Adipocyte (in vitro differentiated cells): ENCODE measurements at places on chromosomes 12 and 14.
A peak's percentile ranks its signal among the peaks of the same experiment; 100 is the strongest.

DNA sequence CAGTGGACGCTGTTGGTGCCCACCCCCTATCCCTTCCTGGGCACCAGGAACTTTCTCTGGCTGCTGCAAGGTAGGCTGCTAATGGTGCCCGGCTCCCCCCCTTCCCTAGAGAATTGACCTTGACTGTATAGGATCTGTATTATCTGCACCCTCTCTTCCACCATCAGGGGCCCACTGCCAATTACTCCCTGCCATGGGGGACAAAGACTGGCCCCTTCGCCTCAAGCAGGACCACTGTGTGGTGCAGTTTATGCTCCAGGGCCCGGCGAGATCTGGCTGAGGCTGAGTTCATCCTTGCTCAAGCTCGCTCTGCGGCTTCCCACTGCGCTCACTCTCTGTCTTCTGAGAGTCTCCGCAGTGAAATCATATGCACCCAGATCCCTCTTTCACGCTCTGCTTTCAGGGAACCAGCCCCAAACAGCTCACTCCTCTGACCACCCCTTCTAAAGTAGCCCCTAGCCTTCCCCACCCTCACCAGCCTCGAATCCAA lies 95.2 kb downstream of the LGMN start:
- no peak for DNase-seq

- DNase-seq: no peak
Measured at GRCh38 chr12:79710707-79711483, 20.1 kb upstream of the PAWR start.

DNA sequence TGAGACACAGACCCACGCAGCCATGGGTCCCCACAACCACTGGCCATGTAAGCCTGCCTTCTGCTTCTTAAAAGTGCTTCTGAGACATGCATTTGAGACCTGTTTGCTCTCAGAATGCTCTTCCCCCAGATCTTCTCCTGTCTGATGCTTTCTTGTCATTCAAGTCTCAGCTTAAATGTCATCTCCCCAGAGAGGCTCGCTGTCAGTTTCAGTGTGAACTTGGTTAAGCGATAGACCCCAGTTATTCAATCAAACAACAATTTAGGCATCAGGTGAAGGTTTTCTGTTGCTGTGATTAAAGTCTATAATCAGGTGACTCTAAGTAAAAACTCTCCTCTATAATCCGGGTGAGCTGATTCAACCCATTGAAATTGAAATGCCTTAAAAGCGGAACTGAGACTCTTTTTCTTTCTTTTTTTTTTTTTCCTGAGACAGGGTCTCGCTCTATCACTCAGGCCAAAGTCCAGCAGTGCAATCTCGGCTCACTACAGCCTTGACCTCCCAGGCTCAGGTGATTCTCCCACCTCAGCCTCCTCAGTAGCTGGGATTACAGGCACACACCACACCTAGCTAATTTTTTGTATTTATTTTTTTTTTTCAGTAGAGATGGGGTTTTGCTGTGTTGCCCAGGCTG lies 123.4 kb downstream of the KSR2 start:
- DNase-seq: no peak

GRCh38 chr12:129762436-129762835 lies 141.4 kb downstream of the TMEM132D start:
- no peak for DNase-seq

DNA sequence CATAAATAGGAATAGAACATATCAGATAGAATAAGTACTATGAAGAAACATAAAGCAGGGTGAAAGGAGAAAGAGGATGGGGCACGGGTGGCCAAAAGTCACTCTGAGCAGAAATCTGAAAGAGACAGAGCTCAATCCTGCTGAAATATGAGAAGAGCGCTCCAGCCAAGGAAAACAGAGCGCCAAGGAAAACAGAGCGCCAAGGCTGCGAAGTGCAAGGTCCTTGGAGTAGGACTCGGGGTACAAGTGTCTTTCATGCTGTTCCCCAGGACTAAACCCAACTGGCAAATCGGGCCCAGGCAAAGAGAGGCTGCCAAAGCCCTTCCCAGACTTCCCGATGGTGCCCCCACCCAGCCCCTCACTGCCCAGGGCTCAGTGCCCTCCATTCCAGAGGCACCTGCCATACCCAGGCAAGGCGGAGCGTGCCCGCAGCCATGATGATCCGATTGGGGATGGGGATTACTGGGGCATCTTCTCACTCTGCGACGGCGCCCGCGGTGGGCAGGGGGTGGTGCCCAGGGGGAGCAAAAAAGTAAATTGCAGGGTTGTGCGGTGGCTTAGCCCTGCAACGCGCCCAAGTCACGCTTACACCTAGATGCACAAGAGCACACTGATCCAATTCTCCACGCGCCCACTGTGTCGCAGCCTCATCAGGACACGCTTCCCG lies 1.7 kb downstream of the LTBP2 start:
- no peak for DNase-seq

DNA sequence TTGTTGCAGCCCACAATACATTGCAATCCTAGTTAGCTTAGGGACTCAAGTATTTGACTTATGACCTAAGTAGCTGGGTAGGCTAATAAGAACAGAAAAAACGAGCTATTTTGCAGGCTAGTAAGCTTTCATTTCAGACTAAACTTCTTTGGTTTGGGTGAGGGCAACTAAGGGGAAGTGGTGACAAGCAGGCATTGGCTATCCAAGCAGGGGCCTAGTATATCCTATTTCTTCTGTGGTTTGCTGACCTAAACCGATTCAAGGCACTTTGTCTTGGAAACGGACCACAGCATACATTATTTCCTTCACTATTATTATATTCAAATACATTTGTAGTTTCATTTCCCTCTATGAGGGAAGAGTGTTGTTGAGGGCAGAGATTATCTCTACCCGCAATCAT lies 21.6 kb upstream of the SLC5A8 start:
- no peak for DNase-seq

GRCh38 chr14:23171222-23171975 lies 12.1 kb downstream of the SLC7A8 start:
- peak; percentile 53 for DNase-seq

DNA sequence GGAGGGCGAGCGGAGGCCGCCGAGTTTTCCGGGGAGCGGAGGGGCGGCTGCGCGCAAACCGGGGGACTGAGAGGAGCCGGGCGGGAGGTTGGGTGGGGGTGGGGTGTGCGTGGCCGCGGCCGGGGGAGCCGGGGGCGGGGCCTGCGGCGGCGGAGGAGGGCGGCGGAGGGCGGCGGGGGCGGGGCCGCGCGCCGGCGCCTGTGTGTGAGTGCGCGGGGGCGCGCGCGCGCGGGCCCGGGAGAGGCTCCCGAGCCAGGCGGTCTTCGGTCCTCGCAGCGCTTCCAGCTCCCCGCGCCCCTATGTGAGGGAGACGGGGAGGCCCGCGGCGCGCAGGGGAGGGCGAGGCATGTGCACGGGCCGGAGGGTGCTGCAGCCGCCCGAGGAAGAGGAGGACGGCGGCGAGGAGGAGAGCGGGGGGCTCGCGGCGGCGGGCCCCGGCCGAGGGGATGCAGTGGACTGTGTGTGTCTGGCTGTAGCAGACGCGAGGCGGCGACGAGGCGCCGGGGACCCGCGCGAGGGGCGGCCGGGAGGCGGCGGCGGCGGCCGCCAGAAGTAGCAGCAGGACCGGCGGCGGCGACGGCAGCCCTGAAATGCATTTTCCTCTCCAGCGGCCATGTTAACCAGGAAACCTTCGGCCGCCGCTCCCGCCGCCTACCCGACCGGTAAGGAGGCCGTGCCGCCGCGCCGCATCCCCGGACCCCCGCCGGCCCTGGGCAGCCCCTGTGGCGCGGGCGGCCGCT lies at the start of gene DYRK2:
Gene DYRK2, plus strand, starts transcription at position 225 of the 740 bp plus-strand sequence. Its CDS starts 389 bp downstream, at position 614.
- DNase-seq: peak; percentile 90

GRCh38 chr12:100229036-100229635 lies 28.5 kb downstream of the ACTR6 start:
- DNase-seq: no peak

DNA sequence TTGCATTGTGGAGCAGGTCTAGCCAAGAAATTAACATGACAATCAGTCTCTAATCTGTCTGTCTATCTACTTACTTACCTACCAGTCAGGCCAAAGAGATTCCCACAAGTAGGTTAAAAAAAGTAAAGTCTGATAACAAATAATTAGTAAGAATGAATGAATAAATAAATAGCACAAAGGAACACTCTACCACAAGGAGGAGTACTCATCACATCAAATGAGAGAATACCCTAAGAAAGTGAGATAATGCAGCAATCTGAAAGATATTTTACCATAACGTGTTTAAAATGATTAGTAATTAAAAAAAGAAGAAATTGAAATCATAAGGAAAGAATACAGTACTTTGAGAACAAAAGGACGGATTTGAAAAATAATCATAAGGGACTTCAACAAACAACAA lies 187.2 kb downstream of the SYNE2 start:
- peak; percentile 7 for DNase-seq

DNA sequence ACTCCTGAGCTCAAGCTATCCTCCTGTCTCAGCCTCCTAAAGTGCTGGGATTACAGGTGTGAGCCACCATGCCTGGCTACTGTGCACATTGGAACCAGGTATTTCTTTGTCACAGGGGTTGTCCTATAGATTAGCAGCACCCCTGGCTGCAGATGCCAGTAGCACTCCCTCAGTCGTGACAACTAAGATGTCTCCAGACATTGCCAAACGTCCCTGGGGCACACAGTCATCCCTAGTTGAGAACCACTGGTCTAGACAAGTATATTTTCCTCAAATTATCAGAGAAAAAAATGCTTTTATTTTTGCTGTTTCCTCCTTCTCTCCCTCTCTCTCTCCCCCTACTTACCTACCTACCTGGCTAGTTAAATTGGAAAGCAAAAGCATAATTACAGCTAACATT lies 17.9 kb upstream of the P2RX7 start:
- DNase-seq: no peak

GRCh38 chr12:51855586-51856428 lies 7.3 kb upstream of the FIGNL2 start:
- DNase-seq: peak; percentile 55

DNA sequence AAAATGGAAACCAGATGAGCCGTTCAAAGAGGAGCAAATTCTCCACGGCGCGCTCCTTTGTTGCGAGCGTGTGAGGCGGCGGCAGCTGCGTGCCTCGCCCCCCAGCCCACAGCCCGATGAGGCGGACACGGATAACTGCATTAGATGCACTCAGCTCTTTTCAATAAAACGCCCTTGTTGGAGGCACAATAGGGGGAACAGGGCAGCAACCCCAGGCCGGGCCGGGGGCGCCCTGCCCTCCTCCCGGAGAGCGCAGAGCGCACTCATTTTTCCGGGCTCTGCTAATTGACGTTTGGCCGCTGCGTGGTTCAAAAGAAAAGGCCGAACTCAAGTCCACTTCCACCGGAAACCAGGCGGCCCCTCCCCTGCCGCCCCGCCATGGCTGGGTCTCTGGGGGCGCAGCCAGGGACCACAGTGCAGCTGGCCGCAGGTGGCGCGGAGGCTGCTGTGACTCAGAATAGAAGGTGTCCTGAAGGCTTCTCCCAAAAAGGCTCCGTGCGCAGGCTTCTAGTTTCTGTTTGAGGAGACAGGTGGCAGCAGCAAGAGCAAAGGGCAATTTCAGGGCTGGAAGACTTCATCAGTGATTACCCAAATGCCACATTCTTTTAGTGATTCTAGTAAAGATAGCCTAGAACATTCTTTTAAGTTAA lies 29.0 kb upstream of the SMOC1 start:
- DNase-seq: peak; percentile 2

GRCh38 chr12:96368233-96368632 lies 32.0 kb downstream of the CDK17 start:
- DNase-seq: no peak

DNA sequence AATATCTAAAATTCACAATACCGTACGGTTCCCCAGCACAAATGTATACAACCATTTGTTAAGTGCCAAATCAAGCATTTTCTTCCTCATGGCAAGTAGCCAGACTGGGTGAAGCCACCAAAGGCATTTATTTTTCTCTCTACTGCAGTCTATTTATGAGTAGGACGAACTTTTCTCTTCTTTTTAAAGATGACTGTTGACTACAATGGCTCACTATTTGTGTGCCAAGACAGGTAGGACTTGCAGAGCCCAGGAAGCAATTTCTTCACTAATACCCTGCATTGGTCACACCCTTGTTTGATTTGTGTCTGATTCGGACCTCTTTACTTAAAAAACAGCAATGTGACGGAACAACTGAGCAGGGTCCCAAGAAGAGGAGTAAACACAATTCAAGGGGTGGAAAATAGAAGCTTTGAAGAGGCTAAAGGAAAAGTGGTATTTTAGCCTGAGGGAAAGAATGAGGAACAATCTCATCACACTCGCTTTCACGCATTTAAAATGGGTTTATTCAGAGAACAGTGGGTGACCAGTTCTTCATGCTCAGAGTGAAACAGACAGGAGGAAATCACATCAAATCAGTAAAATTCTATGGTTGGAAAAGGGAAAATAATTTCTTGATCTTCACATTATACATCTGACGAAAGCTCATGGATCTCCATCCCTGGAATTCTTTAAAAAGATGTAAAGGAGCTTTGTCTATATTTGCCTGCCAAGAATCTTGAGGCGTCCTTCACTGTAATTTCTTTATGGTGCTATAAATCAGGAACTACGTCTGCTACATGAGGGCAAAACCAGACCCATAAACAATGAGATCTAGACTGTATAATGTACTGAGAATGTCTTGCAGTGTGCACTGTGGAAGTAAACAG lies 183.8 kb downstream of the PPM1H start:
- DNase-seq: no peak

- no peak for DNase-seq
Measured at GRCh38 chr14:64733899-64734298, 29.7 kb downstream of the PLEKHG3 start.
